ENCODE measurements at places on chromosomes 6 and 20.

- DNase-seq: no peak
These were observed 1013.7 kb upstream of the MAP3K7 start for GRCh38 chr6:91600561-91600960.

DNA sequence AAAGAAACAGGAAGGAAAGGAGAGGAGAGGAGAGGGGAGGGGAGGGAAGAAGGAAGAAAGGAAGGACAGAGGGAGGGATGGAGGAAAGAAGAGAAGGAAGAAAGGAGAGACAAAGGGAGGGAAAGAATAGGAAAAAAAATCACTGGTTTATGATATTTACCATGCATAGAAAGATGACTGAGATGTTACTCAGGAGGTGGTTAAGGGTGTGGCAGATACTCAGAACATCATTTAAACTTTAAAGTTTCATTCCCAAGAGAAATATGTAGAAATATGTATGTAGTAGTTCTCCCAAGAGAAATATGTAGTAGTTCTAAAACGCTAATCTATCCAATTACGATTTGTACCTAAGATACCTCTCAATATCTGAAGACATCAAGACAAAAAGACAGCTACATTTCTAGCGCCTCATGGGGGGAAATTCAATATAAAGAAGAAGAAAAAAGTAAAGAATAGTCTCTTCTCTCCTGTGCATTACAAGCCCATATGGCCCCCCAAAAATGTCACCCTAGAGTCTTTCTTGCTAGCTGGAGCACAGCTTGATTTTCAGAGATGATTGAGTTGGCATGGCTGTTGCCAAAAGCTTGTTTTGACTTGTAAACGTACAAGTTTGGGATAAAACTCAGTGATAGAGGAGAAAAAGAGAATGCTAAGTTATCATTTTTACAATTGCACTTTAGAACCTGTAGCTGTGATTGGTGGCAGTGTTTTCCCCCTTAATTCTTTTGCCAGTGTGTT is 539.2 kb downstream of the CDH26 start:
- DNase-seq: no peak

- DNase-seq: no peak
These were observed 99.3 kb upstream of the MRPS10 start for GRCh38 chr6:42316981-42317380.

GRCh38 chr6:149683256-149683859 is 34.5 kb downstream of the LATS1 start:
- no peak for DNase-seq

DNA sequence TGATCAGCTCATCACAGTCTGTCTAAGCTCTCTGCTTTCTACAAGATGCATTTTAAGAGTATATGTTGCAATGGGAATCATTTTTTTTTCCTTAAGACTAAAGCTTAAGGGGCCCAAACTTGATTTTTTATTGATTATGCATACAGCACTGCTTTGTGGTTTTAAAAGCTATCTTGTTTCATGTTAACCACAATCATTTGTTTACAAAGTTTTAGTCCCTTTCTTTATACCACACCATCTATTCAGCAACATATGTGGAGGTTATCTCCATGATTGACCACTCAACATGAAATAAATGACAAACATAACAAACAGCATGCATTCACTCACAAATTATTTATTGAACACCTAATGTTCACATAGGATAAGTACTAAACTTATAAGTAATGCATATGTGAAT is 119.1 kb downstream of the FHL5 start:
- DNase-seq: no peak

DNA sequence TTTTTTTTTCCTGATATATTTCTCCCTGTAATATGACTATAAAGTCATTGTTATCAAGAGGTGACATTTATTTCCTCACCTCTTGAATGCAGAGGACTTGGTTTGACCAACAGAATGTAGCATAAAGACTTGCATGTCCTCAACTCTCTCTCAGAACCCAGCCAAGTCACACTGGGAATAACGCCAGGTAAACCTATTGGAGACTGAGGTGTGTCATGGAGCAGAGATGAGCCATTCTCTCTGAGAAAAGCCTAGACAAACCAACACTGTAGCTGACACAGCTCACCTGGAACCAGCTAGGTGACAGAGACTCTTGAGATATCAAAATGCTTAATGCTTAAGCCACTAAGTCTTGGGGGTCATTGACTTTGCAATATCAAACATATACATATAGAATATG is 533.6 kb downstream of the HAO1 start:
- DNase-seq: no peak

GRCh38 chr6:25223490-25223991 is 55.6 kb upstream of the CARMIL1 start:
- DNase-seq: peak; percentile 83

DNA sequence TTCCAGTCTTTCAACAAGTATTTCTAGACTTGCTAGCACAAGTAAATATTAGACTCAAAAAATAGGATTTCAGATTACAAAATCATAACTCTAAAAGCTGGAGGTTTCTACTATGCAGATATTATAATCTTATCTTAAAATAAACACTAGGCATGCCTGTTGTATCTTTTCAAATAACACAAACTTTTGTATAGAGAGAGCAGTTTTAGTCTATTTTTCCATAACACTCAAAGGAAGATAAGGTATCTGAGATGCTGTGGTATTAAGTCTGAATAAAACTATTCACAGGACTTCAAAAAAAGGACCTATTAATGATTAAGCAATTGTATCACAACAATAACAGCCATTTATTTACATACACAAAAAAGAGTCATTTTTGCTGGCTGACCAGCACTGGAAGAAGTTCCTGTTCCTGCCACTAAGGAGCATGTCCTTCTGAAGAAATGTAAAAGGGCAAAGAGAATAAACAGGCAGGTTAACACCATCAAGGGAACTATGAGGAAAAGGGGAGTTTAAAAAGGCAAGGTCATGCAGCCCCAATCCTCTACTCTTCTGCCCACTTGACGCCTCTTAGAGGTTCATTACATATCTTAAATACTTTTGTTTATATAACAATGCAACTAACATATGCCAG is 39.4 kb downstream of the REPS1 start:
- DNase-seq: no peak

DNA sequence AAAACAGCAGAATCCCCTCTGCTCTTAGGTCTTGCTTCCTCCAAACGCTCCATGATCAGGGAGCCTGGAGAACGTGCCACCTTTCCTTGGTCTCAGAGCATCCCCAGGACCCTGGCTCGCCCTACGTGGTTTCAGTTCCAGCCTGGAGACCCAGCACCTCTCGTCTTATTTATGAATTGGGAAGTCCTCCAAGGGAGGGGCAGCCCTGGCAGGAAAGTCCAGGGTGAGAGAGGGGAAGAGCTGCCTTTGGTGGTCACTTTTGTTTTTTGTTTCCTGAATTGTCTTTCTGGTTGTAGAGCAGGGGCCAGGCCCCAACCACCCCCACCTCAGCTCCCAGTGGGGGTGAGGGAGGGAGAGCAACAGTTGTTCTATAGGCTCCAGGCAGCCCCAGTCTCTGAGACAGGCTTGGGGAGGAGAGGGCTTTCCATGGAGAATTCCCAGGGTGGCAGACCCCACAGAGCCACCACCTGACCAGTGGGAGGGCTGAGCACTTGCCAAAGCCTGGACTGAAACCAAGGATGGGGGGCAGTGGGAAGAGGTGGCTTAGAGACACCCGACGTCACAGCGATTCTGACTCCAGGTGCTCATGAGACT is 88.8 kb downstream of the PRND start:
- DNase-seq: no peak

DNA sequence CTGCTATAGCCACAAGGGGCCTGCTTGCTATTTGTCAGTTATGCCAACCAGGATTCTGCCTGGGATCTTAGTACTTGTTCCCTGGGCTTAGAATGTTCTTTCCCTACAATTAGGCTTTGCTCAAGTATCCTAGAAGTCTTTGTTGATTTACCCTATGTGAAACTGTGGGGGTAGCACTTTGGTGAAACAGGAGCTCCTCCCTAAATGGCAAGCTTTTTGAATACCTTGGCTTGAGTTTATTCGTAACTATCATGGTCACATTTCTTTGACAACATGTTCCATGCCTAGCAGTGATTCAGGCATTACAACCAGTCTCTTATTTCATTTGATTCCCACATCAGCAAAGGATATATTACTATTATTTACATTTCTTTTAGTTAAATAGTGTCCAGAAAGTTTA is 21.2 kb downstream of the AFDN start:
- DNase-seq: no peak

- no peak for DNase-seq
These were observed 1.8 kb upstream of the CARMIL1 start for GRCh38 chr6:25277386-25277785.

DNA sequence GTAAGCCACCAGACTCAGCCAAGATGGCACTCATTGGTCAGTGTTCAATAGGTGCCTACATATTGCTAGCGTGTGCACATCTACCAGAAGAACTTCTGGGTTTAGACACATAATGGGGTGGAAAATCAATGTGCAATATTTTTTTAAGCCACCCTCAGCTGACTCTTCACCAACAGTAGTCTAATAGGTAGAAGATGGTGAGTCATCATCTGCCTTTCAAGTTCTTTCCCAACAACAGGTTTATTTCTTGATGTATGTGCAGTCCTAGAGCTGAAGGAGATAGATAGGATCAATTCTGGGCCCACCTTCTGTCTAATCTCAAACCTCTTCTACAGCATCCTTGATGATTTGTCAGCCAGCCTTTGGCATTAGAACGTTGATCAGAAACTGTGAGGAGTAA is 41.3 kb downstream of the IRAK1BP1 start:
- no peak for DNase-seq

DNA sequence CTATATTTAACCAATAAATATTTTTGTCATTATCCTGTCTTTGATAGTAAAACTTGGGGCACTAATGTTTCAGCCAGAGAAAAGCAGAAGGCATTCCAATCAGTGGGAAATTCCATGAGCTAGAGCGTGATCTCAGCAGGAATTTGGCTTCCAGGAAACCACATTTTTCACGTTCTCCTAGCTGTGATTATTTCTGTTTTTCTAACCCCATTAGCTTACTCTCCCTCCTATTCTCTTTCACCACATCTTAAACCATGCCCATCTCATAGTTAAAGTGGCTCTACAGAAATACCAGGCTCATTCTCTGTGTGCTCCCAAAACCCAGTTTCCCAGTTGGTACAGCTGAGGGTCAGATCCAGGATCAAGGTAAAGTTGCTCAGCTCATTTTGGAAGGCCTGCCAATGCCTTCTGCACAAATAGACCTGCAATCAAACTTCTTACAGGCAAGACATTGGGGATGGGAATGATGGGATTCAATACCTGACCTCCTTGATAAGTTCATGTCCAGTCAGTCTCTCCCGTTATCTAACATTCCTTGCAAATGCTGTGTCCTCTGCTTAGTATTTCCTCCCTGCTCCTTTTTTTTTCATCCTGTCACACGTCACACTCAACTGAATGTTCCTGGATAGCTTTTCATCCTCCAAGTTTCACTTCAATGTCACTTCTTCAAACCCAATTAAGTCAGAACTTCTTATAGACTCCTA is 33.1 kb upstream of the TMEM30A start:
- DNase-seq: no peak

GRCh38 chr6:42100029-42100901 is 42.2 kb downstream of the C6orf132 start:
- no peak for DNase-seq

DNA sequence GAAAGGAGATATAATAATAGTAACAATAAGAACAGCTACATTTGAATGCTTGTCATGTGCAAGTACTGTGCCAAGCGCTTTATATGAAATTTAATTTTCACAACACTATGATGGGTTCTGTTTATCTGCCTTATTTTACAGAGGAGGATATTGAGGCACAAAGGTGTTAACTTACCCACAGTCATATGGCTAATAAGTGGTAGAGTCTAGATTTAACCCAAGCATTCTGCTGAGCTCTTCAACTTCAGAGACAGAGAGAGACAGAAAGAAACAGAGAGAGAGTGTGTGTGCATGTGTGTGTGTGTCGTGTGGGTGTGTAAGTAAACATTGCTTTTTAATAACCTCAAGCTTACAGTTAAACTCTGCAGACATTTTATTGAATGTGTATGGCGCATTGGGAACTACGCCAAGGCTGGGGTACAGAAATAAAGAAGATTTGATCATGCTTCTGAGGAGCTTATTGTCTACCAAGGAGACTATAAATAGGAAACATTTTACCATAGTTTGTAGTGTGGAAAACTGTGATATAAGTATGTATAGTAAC is 12.9 kb downstream of the TBPL1 start:
- DNase-seq: no peak
